CD4-positive, alpha-beta T cell treated with Interleukin-15 for 4 hours (primary cell): ENCODE measurements at places on chromosomes 16 and 17.

- DNase-seq = no peak
Measured at GRCh38 chr17:81120695-81121621, 44.3 kb upstream of the PVALEF start.

DNA sequence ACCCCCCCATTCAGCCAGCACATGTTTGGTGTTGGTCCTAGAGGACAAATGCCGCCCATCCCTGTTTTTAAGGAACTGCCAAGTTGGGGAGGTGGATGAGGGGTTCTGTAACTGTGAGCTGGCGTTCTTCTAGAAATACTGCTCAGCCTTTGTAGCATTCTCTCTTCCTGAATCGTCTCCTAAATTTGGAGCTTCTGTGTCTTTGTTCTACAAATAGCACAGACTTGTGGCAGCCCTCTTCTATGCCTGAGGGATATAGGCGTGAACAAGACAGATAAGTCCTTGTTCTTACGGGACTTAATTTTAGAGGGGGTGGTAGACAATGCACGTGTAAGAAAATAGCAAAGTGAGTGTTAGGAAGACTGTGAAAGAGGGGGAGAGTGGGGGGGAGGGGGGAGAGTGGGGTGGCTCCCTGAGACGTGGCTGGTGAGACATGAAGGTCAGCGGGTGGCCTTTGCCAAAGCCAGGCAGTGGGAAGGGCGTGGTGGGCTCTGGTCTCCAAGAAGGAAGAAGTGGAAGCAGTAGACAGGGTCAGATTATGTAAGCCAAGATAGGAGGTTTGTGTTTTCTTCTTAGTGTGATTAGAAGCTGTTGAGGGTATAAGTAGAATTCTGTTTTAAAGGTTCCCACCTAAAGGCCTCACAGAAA is 9.9 kb downstream of the MFSD11 start:
- DNase-seq = no peak

- DNase-seq = no peak
Measured at GRCh38 chr17:927611-928461, 51.7 kb downstream of the NXN start.

GRCh38 chr17:21513012-21513570 is 136.9 kb downstream of the KCNJ12 start:
- peak; percentile 74 for DNase-seq

- DNase-seq = peak; percentile 61
Measured at GRCh38 chr17:700504-701094, 14.0 kb downstream of the VPS53 start.

DNA sequence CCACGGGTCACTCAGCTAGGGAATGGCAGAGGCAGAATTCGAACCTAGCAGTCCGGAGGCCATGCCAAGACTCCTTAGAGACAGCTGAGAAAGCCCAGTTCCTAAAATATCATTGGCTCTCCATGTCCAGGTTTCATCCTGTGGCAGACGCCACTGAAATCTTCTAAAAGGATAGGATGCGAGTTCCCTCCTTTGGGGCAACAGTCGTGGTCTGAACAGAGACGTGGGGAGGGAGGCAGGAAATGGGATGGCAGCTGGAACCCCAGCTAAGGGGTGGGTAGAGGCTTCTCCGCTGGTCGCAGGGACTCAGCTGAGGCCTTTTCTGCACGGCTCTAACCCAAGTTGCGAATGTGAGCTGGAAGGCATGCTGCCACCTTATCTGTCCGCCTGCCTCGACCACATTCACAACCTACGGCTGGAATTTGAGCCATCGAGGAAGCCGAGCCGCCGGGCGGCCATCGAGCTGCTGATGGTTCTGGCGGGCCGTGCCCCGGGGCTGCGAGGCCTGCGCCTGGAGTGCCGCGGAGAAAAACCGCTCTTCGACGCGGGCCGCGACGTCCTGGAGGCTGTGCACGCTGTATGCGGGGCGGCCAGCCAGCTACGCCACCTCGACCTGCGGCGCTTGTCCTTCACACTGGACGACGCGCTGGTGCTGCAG is 1.9 kb upstream of the HSF4 start:
- no peak for DNase-seq

DNA sequence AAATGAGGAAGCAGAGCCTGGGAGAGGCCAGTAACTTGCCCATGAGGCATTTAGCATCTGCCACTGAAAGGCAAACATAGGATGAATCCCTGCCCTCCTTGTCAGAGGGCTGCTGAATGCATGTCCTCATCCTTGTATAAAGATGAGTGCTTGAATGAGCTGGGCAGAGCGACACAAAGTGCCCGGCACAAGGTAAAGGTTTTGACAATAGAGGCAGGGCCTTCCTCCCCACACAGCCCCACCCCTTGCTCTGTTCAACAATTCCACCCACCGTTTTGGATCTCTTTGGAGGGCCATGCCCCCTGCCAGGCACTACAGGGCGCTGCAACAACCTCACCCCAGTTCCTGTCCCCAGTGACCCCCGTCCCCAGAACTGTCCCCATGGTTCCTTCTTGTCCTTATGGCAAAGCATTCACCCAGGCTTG is 1.4 kb upstream of the KRT19 start:
- DNase-seq = no peak

DNA sequence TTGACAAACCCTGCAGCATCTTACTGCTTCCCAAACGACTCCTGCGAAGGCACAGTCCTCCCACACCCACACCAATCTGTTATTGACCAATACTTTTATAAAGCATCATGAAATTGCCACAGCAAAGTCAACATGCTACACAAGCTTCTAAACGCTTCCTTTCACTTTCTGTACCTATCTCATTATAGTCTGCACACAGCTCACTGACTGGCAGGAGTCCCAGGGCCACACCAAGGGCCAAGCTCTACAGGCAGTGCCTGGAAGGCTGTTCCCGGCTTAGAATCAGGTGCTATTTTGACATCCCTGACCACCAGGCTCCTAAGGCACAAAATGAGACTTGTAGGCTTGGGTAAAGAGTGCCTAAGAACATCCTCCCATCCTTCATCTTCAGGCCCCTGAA is 39.5 kb downstream of the USP7 start:
- no peak for DNase-seq

- DNase-seq = no peak
Measured at GRCh38 chr17:57401556-57402488, 145.5 kb downstream of the MSI2 start.

DNA sequence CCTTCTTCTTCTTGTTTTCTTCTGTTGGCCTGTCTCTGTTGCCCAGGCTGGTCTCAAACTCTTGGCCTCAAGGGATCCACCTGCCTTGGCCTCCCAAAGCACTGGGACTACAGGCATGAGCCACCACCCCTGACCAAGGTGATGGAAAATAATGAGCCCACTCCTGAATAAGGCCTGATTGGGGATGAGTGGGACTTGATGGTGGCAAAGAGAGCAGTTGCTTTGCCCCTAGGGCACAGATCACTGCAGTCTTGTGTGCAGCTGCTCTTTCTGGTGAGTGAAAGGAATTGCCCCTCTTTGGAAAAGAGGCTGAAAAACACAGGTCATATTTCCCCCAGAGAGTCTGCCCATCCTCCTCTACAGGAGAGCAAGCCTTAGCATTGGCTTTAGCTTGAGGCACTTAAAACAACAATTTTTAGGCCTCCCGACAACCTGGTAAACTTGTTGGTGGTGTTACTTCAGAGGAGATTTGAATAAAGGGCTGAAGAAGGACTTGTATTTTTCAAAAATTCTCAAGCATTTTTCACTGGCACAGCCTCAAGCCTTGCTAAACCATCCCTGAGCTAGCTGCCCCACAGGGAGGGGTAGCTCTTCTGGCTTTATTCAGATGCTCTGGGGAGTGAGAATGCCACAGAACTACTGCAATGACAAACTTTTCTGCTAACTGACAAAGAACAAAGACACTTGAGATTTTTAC is 6.1 kb upstream of the PDP2 start:
- DNase-seq = no peak

- no peak for DNase-seq
Measured at GRCh38 chr17:79589669-79590522, 21.0 kb downstream of the RBFOX3 start.
